CD8-positive, alpha-beta memory T cell (primary cell): ENCODE measurements at places on chromosomes 2 and 18.

- no peak for DNase-seq
These were observed 447.6 kb upstream of the POU3F3 start for GRCh38 chr2:104406261-104406726.

GRCh38 chr2:64212346-64212745 lies 68.1 kb upstream of the PELI1 start:
- DNase-seq = no peak

DNA sequence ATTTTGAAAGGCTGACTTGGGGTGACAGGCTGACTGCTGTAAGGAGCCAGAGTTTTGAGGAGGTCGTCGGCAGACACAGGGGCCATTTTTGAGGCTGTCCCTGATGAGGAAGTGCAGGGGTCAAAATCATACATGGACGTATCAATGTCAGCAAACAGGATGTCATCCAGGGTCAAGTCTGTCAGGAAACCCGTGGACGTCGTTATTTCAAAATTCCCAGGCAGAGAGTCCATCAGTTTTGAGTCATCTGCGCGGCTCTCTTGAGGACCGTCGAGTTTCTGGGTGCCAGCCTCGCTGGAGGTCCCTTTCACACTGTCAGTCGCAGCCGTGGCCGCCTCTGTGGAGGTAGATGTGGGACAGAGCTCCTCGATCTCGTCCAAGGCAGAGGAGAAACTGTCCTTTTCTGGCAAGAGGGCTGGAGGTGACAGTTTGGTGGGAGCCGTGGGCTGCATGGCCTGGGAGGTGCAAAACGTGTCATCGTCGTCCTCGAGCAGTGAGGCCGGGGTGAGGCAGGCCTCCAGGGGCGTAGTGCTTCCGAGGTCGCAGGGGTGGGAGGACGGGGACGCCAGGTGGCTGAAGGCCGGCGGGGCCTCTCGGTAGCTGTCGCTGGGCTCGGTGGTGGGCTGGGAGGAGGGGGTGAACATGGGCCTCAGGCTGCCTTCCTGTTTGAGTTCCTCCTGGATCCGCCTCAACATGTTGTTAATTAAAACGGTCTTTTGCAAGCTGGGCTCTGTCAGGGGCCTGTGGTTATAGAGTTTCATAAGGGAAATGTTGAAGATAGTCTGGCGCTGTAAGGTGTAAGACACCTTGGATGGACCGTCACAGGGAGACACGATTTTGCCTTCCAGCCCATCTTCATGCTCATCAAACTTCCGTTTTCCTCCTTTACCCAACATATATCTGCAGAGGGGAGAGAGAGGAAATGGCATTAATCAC lies 17.5 kb downstream of the SERTAD2 start:
- no peak for DNase-seq

GRCh38 chr2:225028572-225028971 lies 13.7 kb downstream of the DOCK10 start:
- DNase-seq = no peak

DNA sequence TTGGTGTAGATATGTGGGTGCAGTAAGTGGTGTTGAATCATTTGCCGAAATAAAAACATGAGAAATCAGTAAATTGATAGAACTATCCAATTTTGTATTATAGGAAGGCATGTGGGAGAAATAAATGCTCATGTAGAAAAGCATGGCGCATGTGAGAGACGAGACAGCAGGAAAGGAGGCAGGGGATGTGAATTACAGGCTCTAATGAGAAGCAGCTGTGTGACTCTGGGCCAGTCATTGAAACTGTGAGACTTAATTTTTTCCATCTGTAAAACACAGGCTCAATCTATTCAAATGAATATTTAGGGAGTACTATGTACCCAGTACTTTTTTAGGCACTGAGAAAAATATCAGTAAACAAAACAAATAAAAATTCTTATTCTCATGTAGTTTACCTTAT lies 42.6 kb upstream of the MAP3K20 start:
- DNase-seq = no peak

DNA sequence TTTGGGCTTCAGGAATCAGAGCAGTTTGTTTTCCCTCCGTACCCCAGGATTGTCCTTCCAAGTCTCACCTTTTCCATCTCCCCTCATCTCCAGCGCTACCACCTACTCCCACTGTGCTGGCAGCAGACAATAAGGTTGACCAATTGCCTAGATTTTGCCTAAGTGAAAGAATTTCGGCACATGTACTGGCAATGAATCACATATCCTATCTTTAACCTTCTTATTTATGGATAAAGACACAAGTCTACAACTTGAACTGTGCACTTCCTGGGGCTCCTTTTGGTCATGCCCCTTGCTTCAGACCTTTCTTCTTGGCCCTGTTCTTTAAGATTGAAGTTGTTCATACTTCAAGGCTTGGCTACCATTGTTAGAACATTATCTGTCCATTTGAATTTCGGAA lies 71.4 kb downstream of the KCMF1 start:
- DNase-seq = no peak

GRCh38 chr2:97653473-97653872 lies 7.6 kb downstream of the COX5B start:
- DNase-seq = no peak

- no peak for DNase-seq
These were observed 21.6 kb upstream of the SLC35G4 start for GRCh38 chr18:11587846-11588245.

DNA sequence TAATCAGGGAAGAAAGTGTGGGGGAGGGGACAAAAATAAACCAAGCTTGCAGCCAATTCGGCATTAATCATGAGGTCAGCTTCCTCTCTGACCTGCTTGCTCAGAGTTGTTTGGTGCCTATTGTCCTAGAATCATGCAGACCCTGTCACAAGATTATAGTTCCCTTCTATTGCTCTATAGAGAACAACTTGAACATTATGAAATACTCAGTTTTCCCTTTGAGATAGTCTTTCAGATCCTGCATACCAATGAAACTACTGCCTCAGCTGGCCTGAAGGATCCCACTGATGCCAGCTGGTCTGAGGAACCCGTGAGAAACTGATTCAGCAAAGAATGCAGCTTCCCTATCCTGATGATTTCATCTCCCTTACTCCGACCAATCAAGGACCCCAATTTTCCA lies 955 bp upstream of the BBS5 start:
- no peak for DNase-seq

DNA sequence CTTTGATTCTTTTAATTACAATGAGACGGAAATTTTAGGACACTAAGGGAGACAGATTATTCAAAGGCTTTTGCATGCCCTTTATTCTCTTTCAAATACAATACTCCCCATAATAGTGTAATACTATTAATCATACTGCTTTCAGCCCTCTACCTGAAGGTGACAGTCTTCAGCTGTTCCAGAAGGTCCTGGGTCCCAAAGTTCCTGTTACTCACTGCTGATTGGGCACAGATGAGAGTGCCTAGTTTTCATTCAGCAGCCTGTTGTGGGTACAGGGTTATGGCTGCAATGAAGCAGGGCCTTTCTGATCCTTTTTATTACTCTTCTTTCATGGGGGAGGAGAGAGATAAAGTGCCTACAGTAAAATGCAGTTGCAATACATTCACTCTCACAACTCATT lies 80.2 kb downstream of the NUP35 start:
- DNase-seq = no peak

- no peak for DNase-seq
These were observed 24.1 kb downstream of the GAD1 start for GRCh38 chr2:170840717-170841210.

DNA sequence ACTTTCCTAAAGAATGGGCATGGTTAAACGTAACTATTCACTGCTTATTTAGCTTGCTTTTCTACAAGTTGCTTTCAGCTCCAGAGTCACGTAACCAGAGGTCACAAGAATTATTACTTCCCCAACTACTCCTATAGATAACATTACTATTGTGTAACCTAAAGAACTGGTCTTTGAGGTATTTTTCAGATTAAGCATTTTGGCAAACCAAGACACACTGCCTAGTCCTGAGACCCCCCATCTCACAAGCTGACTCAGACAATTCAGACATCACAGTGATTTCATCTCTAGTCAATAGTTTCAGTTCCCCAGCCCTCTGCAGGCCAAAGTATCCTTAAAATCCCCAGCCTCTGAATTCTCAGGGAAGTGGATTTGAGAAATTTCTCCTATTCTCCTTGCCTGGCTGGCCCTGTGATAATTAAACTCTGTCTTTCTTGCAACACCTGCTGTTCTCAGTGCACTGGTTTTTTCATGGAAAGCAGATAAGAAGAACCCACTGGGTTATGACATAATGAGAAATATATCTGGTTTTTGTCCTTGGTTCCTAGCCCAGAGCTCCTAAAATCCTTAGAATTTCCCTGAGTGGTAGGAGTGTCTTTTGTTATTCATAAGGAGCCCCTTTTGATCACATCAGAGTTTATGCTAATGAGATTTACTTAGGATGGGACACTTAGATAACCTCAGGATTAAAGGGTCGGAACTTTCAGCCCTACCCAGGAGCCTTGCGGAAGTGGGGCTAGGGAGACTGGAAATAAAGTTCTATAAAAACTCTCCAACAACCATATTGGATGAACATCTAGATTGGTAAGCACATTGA lies 1310.8 kb upstream of the CHAC2 start:
- no peak for DNase-seq

DNA sequence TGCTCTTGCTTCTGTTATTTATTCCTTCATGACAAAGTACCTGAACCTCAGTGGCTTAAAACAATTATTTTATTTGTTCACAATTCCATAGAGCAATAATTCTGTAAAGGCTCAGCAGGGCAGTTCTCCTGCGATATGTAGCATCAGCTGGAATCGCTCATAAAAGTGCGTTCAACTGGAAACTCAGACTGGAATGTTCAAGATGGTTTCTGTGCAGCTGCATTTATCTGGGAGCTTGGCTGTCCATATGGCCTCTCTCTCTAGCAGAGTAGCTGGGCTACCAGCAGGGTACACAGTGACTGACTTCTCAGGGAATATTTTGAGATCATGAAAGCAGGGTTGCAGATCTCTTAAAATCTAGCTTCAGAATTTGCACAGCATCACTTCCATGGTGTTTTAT lies 13.5 kb downstream of the CCDC121 start:
- DNase-seq = no peak

DNA sequence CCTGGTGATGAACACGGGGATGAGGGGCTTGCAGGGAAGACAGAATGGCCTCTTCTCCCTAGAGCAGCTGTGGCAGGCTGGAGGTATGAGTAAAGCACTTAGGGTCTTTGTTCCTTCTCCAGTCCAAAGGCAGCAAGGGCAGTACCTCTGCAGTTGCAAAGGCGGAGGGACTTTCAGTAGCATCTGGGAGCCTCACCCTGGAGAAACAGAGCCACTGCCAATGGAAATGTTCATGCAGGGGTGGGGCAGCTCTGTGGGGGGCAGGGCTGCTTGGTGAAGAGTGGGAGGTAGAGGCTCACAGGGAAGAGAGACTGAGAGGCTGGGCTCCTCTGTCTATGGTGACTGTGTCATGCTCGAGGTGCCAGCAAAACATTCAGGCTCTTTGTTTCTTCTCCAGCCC lies 344.1 kb upstream of the CHAC2 start:
- DNase-seq = no peak

GRCh38 chr2:181523756-181524155 lies 66.6 kb downstream of the ITGA4 start:
- DNase-seq = no peak

DNA sequence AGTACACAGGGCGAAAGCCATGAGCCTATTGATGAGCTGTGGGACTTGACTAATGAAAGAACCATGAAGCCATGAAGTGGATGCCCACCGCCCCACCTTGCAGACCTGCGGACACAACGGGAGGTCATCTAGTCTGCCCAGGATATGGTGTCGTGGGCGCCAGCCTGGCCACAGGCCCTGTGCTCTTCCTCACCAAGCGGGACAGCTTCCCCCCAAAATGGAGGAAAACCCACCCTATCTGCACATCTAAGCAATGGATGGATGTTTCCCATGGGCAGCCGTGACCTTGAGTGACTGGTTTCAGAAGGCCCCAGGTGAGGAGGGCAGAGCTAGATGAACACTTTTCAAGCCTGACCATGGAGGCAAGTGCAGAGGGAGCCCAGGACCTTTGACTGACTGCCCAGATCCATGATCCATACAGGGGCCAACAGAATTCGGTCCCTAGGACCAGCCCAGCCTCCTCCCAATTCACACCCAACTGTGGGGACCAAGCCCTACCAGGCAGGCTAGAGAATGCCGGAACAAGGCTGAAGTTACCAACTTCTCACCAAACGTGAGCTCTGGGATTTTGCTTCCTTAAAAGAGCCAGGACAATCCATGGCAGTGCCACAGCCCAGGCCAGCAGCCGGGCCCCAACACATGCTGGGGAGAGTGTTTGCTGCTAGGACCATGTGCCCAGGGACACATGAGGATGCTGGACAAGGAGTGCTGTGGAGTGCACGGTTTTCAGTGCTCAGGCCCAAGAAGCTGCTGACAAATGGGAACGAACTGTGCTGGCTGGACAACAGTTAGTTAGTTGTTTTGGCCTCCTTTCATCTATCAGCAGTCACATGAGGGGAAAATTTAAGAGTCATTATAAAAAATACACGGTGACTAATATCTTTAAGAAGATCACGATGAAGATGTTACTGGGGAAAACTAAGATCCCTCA lies 249.4 kb downstream of the HDAC4 start:
- DNase-seq = no peak

DNA sequence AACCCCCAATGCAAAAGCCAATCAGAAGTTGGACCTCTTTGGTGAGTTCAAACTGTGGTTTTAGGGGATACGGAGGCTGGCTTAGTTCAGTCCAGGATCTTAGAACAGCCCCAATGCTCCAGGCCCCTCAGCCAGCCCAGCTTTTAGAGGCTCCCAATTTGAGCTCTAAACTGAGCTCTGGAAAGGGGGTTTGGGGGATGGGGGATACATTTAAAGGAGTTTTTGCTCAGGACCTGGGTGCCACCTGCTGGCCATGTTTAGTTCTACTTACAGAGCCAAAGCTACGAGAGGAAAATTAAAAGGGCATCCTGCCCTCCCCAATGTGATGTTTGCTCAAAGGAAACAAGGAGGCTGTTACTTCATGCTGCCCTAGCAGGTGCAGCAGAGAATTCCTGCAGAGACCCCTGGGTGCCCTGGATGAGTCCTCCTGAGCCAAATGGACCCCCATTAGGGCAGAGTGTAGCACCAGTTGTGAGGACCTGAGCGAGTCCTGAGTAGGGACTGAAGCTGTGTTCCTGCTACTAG lies 15.9 kb upstream of the TMEM214 start:
- peak; percentile 33 for DNase-seq

GRCh38 chr2:219049282-219049681 lies 8.0 kb upstream of the CFAP65 start:
- DNase-seq = no peak

GRCh38 chr2:45009928-45010701 lies 863 bp upstream of the SIX2 start:
- DNase-seq = no peak

- DNase-seq = no peak
These were observed 344.8 kb downstream of the TGIF1 start for GRCh38 chr18:3794537-3795348.
